ENCODE measurements at places on chromosomes 16 and 17.

- DNase-seq = no peak
These were observed 33.4 kb upstream of the TMEM92 start for GRCh38 chr17:50240851-50241250.

DNA sequence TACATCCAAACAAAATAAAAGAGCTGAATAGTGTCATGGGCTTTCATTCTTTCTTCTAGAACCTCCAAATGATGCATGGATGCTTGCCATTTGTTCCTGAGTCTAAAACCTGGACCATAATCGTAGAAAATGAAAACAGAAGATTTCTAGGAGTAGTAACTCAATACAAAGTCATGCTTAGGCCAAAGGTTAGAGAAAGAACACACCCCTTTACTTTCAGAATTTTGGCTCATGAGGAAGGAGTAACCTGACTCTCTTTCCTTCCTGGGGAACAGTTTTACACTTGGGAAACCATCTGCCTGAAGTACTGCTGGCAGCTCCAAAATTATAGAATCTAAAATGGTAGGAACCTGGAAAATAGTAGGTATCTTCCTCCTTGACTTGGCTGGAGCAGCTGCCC, 137.2 kb downstream of the SNX11 start:
- DNase-seq = no peak

DNA sequence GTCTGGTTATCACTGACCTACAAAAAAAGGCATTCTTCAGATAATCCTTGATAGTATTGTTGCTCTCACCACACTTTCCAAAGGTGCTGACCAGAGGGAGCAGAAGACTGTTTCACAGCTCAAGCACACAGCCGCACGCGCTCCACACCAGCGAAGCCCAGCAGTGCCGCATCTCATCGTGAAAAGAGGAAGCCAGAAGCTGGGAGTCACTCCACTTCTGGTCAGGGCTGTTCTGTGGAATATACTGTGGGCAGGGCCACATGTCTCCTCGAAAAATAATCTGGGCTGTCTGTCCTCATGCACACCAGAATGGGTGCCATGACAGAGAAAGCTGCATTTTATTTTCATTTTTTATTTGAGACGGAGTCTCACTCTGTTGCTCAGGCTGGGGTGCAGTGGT, 7.3 kb upstream of the PRSS36 start:
- no peak for DNase-seq

DNA sequence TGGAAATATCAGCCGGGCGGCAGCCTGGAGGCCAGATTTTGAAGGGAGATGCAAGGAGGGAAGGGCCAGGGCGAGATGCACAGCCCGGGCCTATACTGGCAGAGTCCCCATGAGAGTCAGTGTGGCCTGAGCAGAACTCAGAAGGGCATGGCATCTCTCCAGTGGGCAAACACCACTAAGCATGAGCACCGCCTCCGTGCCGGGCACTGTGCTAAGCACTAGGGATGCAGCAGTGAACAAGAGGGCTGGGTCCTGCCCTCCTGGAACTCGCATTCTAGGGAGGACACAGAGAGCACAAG, 33.5 kb downstream of the TK2 start:
- no peak for DNase-seq

GRCh38 chr16:79721270-79721669, 120.7 kb upstream of the MAF start:
- DNase-seq = no peak

- DNase-seq = no peak
These were observed 516.2 kb upstream of the CA10 start for GRCh38 chr17:52674686-52675085.

DNA sequence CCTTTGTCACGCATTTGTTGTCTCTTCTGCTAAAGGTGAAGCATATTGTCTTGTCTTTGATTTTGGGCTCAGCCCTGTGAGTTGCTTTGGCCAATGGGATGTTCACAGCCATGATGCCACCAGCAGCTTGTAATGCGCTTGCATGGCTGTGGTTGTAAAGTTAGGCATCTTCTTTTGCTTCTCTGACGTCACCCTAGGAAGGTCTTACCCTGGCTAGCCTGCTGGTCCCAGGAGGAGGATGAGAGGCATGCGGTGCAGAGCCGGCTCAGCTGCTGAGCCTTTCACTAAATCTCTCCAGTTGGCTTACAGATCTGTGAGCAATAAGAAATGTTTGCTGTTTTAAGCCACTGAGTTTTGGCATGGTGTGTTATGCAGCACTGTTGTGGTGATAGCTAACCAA, 40.8 kb downstream of the IRX6 start:
- no peak for DNase-seq

DNA sequence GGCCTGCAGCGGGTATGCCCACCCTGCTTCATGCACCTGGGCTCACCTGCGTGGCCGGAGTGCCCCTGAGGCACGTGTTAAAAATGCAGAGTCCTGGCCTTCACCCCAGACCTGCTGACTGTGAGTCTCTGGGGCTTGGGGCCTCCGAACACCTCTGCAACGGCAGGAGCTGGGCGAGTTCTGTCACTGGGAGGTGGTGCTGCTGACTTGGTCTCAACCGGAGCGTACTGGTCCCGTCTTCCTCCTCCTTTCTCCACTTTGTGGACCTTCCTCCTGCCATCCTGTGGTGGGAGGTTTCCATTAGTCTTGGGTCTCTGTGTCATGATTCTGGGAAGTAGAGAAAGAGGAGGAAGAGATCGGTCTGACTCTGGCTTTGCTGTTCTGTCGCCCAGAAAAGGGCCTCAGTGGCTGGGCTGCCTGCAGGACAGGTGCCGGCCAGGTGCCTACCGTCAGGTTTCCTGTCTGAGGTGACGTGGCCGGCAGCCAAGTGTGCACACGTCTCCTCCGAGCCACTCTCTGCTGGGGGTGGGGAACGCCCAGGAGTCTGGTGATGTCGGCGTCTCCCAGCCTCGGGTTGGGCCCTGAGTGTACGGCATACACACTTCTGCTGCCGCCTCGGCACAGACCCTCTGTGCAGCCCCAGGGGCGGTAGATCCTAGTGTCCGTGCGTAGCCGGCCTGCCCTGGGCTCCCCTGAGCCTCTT, 6.9 kb downstream of the TSC2 start:
- no peak for DNase-seq

DNA sequence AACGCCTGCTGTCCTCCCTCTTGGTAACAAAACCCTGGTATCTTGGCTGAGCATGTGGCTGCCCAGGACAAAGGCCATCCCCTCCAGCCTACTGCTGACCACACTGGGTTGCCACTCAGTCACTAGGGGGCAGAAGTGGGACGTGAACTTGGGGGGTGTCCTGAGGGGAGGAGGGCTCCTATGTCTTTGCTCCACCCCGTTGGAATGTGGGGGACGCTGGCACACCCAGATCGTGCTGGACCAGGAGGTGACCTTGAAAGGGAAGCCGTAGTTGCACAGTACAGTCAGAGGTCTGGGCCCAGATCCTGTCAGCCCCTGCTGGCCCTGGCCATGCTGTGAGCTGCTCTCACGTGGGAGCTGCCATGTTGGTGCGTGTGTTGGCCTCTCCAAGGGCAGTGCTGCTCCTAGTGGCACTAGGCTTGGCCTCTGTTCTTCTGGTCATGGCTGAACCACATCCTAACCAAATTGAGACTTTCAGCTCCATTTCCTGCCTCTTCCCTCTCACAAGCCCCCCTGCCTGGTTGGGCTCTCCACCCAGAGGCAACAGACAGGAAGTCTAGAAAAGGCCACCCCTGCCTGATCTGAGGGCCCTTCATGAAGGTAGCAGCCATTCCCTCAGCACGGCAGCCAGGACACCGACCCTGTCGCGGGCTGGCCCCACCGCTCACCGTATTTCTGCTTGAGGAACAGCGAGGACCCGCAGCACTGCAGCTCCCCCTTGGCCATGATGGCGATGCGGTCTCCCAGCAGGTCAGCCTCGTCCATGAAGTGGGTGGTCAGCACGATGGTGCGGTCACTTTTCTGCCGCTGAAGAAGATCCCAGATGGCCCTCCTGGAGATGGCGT, 29.0 kb upstream of the RNPS1 start:
- no peak for DNase-seq

DNA sequence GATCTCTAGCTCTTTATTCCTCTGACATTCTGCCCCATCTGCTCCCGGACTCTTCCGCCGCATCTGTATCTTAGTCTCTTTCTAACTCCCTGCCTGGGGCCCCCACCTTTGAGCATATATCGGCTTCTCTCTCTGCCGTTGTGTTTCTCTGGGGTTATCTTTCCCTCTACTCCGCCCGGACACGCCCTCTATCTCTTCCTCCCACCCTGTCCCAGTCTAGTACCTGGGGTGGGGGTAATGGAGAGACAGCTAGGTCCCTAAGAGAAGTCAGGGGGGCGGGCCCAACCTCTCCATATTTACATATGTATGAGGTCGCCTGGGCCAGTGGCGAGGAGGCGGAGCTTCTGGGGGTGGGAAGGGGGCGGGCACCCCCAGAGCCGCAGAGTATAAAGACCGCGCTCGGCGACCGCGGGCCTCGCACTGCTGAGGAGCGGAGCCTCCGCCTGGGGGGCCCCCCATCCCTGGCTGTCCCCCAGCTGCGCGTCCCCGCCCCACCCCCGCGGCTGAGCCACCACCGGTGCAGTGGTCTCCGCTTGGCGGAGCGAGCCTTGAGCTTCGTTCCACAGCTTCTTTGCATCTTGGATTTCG, at the start of gene ATP1B2:
Gene ATP1B2, plus strand, starts transcription at position 418 of the 588 bp plus-strand sequence. CDS start 593 bp downstream, outside the sequence.
- peak; percentile 62 for DNase-seq

DNA sequence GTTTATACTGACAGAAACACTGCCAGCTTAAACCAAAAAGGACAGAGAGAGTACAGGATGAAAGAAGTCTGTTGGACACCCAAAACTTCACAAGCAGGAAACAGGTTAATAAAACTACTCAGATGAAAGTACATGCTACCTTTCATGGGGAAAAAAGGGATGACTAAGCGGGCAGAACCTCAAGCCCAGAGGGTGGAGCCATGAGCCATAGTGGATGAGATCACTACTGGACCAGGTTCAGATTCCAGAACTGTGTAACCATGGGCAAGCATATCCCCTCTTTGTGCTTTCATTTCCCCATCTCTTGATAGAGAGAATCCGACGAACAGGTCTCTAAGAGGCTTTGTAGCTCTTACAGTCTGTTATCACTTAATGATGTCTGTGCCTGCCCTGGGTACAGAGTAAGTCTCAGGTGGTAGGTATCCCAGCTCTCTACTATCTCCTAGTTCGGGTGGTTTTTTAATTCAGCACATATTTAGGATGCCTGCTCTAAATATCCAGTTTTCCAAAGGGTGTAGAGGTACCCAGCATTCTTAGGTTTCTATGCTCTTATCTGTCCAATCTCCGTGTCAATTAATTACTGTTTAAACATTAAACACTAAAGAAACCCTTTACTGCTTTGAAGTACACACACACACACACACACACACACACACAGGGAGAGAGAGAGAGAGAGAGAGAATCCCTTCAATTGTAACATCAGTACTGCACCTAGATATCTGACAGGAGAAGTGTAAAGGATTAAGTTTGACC, 206.7 kb downstream of the ZNF423 start:
- no peak for DNase-seq

DNA sequence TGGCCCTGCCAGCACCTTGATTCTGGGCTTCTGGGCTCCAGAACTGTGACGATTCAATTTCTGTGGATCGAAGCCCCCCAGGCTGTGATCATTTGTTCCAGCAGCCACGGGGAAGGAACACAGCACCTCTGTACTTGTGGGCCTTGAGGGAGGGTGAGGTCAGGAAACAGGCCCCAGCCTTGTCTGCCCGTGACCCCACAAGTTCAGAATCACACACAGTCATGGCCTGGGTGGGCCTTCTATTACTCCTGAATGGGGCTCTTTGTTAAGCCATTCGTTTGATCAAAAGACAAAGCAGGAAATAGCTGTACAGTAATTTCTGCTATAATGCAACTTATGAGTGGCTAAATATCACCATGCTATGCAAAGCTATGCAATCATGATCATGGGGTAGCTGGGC, 10.1 kb downstream of the ST6GALNAC2 start:
- no peak for DNase-seq

- DNase-seq = no peak
These were observed 47.8 kb downstream of the NFAT5 start for GRCh38 chr16:69613378-69614154.

Measured in activated T-helper 9 cell treated with anti-CD3 and anti-CD28 coated beads, Interleukin-2, amount 50 U/mL, for 16 hours (primary cell).